IPS DF 19.7 (cell line): ENCODE measurements at places on chromosomes 12 and 14.

GRCh38 chr12:58301730-58302122, 360.4 kb downstream of the ATP23 start:
- no peak for DNase-seq

- DNase-seq = no peak
Observed at GRCh38 chr12:51653431-51653830, 62.4 kb downstream of the SCN8A start.

DNA sequence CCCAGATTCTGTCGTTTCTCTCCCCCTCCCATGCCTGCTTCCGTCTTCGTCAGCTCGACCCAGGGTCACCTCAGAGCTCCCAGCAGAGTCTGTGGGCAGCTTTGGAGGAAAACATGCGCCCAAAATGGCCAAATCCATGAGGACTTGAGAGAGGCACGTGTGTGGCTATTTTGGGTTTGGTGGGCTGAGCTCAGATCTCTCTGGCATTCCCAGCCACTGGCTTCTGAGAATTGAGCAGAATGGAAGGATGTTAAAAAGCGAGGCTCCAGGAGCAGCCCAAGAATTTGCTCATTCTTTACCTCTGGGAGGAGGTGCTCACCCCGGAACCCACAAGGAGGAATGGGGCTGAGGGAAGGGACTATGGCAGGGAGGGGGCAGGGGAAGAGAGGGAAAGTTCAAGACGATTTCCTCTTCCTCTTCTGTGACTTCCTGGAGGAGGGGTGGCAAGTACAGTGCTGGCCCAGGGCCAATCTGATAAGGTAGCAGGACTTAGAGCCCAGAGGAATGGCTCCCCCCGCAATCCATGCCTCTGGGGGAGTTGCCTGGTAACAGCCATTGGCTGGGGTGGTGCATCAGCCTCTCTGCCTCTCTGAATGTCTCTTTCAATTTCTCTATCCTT, 20.1 kb downstream of the TSPAN9 start:
- DNase-seq = no peak

- DNase-seq = no peak
Observed at GRCh38 chr14:95018821-95019220, 138.5 kb downstream of the DICER1 start.

GRCh38 chr12:25184132-25184531, 10.8 kb downstream of the DNAI7 start:
- no peak for DNase-seq
